Natural killer cell treated with Interleukin-12 subunit alpha and Interleukin-12 subunit beta and Interleukin-15 and Interleukin-18, amount 100 ng/mL, for 72 hours (primary cell): ENCODE measurements at places on chromosomes 6 and 20. TPM values are rescaled to one million over a fixed set of nuclear protein-coding genes. Genes with fewer than 3 reads are reported as not detected.

DNA sequence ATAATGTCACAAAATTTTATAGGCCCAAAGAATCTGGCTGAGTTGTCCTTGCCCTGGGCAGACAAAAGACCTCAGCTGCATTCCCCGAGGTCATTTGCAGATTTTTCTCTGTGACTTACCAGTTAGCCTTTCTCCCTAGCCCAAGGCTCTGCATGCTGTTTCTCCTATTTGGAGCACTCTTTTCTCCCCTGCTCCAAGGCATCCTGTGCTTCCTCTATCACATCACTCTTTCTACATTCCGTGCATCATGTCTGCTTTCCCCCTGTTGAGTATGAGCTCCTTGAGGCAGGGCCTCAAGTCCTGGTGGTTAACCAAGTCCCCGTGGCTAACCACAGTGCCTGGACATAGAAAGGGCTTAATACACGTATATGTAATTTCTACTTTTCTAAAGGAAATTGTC, 593 bp upstream of the GSTA3 start:
- H3K36me3 ChIP-seq = no peaks in the 10 kb centered on the region
- DNase-seq = no peak
- H3K27me3 ChIP-seq = peaks cover 4% of the 10 kb centered on the region
- no peaks in the 10 kb centered on the region for H3K4me1 ChIP-seq
- no peak overlapping the region for H3K4me3 ChIP-seq

GRCh38 chr6:149049230-149049629, 268.3 kb upstream of the TAB2 start:
- no peak overlapping the region for H3K27ac ChIP-seq
- peaks cover 5% of the 10 kb centered on the region for H3K36me3 ChIP-seq
- no peak for DNase-seq
- H3K27me3 ChIP-seq = no peaks in the 10 kb centered on the region
- no peak overlapping the region for H3K4me3 ChIP-seq

- peaks cover 4% of the 10 kb centered on the region for H3K4me1 ChIP-seq
- H3K36me3 ChIP-seq = no peaks in the 10 kb centered on the region
- peak overlapping the region; percentile 38 for H3K27ac ChIP-seq
Measured at GRCh38 chr6:45472382-45472781, 94.6 kb upstream of the SUPT3H start.

DNA sequence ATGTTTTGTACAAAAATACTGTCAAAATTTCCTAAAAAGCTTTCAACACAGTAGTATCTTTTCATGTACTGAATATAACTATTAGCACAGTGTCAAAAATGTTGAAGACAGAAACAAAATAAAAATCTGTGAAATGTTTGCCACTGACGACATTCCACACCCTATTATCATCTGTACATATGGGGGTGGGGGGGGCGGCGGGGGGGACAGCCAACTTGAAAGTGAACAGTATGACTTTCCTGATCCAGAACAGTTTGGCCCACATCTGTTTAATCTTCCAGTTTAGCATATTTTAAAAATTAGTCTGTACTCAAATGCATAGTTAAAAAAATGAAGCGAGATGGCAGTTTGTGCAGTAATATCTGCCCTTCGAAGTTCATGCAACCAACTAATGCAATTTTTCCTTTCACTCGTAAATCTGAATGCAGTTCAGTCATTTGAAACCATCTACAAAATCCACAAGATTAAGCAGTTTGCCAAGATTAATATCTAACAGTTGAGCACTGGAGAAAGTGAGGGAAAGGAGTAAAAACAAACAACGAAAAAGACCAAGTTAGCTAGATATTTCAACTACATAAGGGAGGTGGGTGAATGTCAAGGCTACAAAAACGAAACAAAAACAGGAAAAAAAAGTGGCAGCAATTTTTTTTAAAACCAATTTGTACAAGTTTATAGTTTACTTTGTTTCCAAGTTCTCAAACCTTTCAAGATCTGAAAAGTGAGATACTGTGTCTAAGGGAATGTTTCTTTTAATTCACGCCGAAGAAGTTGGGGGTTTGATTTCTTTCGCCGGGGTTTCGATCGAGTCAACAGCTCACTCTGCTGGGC, 1.9 kb downstream of the CITED2 start:
- H3K36me3 ChIP-seq = peaks cover 7% of the 10 kb centered on the region
- peaks cover 2% of the 10 kb centered on the region for H3K27me3 ChIP-seq
- no peak for DNase-seq
- H3K4me1 ChIP-seq = peaks cover 44% of the 10 kb centered on the region

- no peak overlapping the region for H3K27ac ChIP-seq
- no peak overlapping the region for H3K4me3 ChIP-seq
- H3K36me3 ChIP-seq = no peaks in the 10 kb centered on the region
- H3K27me3 ChIP-seq = no peaks in the 10 kb centered on the region
Measured at GRCh38 chr6:164164876-164165275, 750.4 kb downstream of the QKI start.

- H3K36me3 ChIP-seq = no peaks in the 10 kb centered on the region
- no peak overlapping the region for H3K27ac ChIP-seq
- no peak for DNase-seq
- no peak overlapping the region for H3K4me3 ChIP-seq
- no peaks in the 10 kb centered on the region for H3K4me1 ChIP-seq
- H3K27me3 ChIP-seq = peaks cover 9% of the 10 kb centered on the region
Measured at GRCh38 chr6:7954477-7955200, 44.1 kb upstream of the TXNDC5 start.

DNA sequence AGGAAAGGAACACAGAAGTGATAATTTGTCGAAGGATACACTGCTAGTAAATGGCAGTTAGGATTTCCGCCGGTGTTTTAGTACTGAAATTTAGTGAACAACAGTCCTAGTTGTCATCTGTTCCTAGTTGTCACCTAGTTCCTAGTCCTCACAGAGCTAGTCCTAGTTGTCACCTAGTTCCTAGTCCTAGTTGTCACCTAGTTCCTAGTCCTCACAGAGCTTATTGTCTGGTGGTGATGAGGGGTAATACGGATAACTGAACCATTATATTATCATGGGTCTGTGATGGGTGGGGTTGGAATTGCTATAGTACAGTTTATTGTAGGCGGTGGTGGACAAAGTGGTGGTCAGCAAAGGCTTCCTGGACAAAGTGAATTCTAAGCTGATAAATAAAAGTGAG, 1.8 kb downstream of the SNRNP48 start:
- H3K4me1 ChIP-seq = peaks cover 34% of the 10 kb centered on the region
- H3K36me3 ChIP-seq = no peaks in the 10 kb centered on the region
- no peak for DNase-seq
- H3K27me3 ChIP-seq = peaks cover 2% of the 10 kb centered on the region
- H3K4me3 ChIP-seq = peak overlapping the region; percentile 96
- H3K27ac ChIP-seq = no peak overlapping the region

DNA sequence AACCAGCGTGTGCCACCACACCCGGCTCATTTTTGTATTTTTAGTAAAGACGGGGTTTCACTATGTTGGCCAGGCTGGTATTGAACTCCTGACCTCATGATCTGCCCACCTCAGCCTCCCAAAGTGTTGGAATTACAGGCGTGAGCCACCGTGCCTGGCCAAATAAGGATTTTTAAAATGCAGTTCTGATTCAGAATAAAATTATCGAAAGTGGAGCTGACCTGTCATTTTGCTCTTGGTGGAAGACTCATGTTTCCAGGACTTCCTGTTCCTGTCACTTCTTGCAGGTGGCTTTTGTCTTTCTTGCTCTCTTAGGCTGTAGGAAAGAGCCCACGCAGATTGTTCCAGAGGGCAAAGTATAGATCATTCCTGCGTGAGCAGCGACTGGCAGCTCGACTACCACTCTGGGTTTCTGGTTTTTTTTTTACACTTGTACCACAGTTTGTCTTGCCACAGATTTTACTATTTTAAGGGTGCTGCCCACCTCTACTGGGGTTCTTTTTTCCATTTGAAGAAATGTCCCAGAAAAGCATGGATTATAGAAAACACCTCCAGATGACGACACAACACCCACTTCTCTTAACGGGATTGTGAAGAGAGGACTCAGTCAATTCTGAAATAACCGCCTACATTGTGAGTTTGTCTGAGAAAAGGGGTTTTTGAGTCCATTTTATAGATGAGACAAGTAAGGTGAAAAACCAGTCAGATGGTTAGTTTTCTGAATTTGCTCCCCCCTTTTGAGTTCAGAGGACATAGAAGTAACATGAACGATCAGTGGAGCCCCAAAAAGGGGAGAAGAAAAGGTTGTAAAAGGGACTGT, 7.5 kb downstream of the JARID2 start:
- H3K4me1 ChIP-seq = peaks cover 91% of the 10 kb centered on the region
- H3K36me3 ChIP-seq = peaks cover 11% of the 10 kb centered on the region
- no peaks in the 10 kb centered on the region for H3K27me3 ChIP-seq
- peak overlapping the region; percentile 96 for H3K27ac ChIP-seq

- DNase-seq = no peak
- no peaks in the 10 kb centered on the region for H3K4me1 ChIP-seq
- H3K27ac ChIP-seq = no peak overlapping the region
- H3K4me3 ChIP-seq = no peak overlapping the region
- H3K36me3 ChIP-seq = no peaks in the 10 kb centered on the region
Measured at GRCh38 chr6:110063594-110064263, 85.6 kb downstream of the GPR6 start.

DNA sequence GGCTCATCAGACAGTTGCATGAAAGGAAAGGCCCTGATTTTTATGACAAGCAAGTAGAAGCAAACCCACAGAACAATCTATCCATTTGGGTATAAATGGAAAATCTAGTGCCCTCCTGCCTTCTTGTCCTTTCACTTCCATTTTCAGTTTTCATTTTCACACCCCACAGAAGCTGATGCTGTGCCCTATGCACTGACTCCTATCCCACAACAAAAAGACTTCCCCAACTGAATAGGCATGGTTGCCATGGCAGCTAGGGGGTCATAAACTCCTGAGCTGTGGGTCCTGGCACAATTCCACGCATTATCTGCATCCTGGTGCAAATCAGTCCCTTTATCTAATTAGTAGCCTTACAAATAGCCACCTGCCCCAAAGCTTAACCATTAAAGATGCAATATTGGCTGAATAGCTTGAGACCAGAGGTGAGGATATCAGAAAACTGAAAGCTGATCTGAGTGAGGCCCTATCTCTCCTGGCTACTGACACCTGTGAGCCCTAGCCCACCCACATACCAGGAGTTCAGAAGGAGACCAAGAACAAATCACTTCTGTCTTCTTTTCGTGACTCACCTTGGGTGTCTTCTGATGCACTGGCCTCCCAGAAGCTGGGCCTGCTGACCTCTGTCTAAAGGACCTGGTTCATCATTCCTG, 34.9 kb upstream of the HEY2 start:
- no peak for DNase-seq
- H3K4me1 ChIP-seq = no peaks in the 10 kb centered on the region

DNA sequence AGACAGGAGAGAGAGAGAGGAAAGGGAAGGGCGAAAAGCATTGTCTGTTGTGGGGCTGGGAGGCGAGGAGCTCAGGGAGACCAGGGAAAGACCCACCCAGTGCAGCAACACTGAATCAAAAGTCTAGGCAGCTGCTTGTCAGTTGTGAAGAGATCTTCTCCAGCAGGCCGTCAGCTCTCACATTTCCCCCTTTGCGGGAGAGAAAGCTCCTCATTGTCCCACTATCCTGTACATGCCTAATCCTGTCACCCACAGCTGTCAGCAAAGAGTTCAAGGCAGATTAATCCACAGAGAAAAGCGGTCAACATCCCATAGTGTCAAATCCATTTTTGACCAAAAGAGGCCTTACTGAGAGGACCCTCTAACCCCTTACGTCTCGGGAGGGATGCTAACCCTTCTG, 27.3 kb downstream of the RNF182 start:
- no peaks in the 10 kb centered on the region for H3K4me1 ChIP-seq
- H3K27ac ChIP-seq = no peak overlapping the region
- no peaks in the 10 kb centered on the region for H3K36me3 ChIP-seq
- DNase-seq = no peak
- H3K27me3 ChIP-seq = peaks cover 13% of the 10 kb centered on the region

DNA sequence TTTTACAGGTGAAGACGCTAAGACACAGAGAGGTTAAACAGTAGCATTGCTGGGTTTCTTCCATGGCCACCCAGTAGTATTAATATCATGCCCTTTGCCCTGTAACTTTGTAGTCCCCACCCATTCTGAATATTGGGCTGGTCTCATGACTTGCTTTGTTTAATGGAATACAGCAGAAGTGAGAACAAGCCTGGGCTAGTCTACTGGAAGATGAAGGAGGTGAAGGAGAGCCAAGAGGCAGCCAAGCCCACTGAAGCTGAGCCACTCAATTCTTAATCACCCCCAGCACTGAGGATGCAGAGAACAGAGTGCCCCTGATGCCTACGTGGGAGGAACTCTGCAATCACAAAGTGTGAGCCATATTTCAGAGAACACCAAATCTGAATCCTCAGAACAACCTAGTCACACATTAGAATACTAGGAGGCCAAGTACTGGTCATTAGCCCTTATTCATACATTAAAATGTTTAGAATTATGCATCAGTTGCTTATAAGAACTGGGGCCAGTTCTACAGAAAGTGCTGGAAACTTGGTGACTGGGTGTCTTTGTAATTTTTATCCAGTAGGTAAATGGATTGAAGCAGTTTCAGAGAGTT, 270.1 kb upstream of the PRND start:
- H3K27ac ChIP-seq = no peak overlapping the region
- no peaks in the 10 kb centered on the region for H3K4me1 ChIP-seq
- DNase-seq = no peak
- H3K4me3 ChIP-seq = no peak overlapping the region

- H3K27me3 ChIP-seq = no peaks in the 10 kb centered on the region
- H3K4me3 ChIP-seq = no peak overlapping the region
- no peaks in the 10 kb centered on the region for H3K36me3 ChIP-seq
- no peak overlapping the region for H3K27ac ChIP-seq
Measured at GRCh38 chr20:44389871-44390270, 34.4 kb downstream of the HNF4A start.

- H3K36me3 ChIP-seq = peaks cover 12% of the 10 kb centered on the region
- peaks cover 29% of the 10 kb centered on the region for H3K4me1 ChIP-seq
- H3K27ac ChIP-seq = no peak overlapping the region
- H3K4me3 ChIP-seq = no peak overlapping the region
- DNase-seq = no peak
- H3K27me3 ChIP-seq = no peaks in the 10 kb centered on the region
Measured at GRCh38 chr6:42692137-42692911, 30.1 kb downstream of the PRPH2 start.

GRCh38 chr20:18662279-18663040, 74.6 kb downstream of the DTD1 start:
- DNase-seq = no peak
- H3K36me3 ChIP-seq = no peaks in the 10 kb centered on the region
- H3K4me3 ChIP-seq = no peak overlapping the region
- no peaks in the 10 kb centered on the region for H3K4me1 ChIP-seq
- no peaks in the 10 kb centered on the region for H3K27me3 ChIP-seq

DNA sequence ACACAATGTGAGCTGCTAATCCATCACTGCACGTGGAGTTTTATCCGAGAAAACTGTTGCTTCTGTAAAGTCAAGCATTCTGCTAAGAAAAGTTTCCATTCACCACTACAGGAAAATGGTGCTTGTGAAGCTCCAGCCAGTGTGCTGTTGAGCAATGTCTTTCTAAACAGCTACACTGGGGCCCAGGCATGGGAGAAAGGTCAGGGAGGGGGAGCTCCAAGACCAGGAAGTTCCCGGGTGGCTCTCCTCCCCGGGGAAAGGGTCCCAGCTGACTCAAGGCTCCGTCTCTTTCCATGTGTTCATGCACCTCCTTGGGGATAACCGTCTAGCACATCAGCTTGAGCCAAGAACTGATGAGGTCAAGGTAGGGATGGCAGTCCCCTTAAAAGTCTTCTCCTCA, 20.5 kb downstream of the RPP40 start:
- no peaks in the 10 kb centered on the region for H3K4me1 ChIP-seq
- peaks cover 14% of the 10 kb centered on the region for H3K36me3 ChIP-seq
- no peak overlapping the region for H3K27ac ChIP-seq
- peaks cover 7% of the 10 kb centered on the region for H3K27me3 ChIP-seq
- H3K4me3 ChIP-seq = no peak overlapping the region

CCN5 gene
- total RNA-seq = not detected

STMND1 gene
- not detected for total RNA-seq

COL20A1 gene
- not detected for total RNA-seq

SUMO4 gene
- total RNA-seq = 9.0 TPM

SLC22A16 gene
- total RNA-seq = not detected
